ENCODE measurements at places on chromosomes 4 and X.

- peak; percentile 68 for DNase-seq
Measured at GRCh38 chrX:153947009-153947769, 2.7 kb upstream of the RENBP start.

GRCh38 chr4:76380561-76380960 is 40.4 kb downstream of the CCDC158 start:
- no peak for DNase-seq

DNA sequence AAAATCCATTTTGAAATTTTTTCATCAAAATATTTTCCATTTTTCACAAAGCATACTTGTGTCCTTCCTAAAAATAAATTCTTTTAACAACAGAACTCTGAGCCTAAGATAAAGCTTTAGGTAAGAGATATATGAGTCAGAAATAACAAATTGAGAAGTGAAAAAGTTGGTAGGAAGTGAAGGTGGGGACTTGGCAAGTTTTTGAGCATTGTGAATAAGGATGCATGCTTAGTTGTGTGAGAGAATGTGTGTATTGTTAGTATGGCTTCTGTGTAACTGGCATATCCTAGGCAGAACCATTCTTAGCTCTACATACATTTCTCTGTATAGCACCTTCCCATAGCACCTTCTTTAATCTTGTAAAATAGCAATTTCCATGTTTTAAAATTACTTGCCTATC is 6.8 kb downstream of the ASB5 start:
- DNase-seq = no peak

GRCh38 chr4:8209181-8209874 is 10.2 kb downstream of the SH3TC1 start:
- no peak for DNase-seq

DNA sequence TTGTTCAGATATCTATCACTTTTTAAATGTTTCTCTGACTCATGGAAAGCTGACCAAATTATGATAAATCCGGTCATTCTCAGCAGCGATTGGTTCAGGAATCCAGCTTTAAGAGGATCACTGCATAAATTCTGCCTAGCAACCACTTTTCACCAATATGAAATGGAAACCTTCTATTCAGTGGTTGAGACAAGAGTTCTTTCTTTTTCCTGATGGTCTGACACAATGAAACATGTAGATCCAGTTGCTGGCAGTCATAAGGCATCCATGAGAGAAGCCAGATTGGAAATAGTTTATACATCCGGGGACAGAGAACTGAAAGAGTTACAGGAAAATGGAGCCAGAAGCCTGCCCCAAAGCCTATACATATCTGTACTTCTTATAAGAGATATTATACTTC is 27.2 kb downstream of the MAB21L2 start:
- DNase-seq = no peak

DNA sequence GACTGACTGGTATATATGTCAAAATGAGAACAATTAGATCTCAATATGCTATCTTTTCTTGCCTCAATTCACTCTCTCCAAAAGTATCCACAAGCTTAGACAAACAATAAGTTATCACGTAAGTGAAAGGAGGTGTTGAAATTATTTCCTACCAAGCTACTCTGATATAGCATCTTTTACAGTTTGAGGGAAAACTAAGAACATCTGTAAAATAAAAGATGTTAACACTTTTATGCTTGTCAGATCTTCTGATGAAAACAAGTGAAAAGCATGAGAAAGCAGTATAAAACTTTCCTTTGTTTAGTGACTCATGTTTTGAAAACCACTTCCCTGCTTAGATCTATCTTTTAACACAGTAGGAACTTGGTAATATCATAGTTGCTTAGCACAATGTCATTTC is 8.4 kb upstream of the MAB21L2 start:
- no peak for DNase-seq
